ENCODE measurements at places on chromosomes 16 and 17.

- no peak for DNase-seq
These were observed 487.1 kb downstream of the GRIN2A start for GRCh38 chr16:9695152-9695551.

GRCh38 chr17:64982139-64982915 lies 63.0 kb upstream of the LRRC37A3 start:
- DNase-seq, result no peak

DNA sequence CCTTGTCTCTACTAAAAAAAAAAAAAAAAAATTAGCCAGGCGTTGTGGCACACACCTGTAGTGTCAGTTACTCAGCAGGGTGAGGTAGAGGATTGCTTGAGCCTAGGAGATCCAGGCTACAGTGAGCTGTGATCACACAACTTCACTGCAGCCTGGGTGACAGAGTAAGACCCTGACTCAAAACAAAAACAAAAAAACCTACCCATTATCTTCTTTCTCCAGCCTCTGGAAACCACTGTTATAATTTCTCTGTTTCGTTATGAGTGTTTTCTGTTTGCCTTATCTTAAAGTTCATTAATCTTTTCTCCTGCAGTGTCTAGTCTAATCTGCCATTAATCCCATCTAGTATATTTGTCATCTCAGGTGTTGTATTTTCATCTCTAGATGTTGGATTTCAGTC lies 18.6 kb upstream of the CLTC start:
- no peak for DNase-seq

DNA sequence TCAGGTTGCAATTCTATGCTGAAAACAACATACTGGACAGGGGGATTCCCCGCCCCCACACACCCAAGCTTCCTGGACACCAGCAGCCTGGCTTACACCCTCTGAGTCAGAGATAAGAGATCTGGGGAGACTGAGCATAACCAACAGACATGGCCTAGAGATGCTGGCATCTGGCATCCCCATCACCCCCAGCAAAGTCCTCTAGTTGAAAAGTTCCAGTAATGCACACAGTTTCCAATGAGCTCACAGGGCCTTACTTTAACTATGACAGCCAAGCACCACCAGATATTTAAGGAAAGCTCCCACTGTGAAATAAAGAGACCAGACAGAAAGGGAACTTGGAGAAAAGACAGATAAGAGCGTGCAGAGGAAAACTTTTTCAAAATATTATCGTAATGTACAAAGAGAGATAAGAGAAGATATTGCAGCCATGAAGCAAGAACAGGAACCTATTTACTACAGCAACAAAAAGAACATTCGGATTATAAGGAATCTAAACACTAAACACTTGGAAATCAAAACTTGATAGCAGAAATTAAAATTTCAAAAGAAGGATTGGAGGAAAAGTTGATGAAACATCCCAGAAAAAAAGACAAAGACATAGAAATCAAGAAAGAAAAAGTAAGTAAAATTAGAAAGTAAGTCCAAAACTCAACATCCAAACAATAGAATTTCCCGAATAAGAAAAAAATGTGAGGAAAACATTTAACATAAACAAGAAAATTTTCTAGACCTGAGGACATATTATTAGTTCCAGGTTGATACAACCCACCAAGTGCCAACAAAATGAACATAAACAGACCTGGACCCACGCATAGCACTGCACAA lies 17.2 kb upstream of the ALOX15 start:
- DNase-seq, result peak; percentile 11

GRCh38 chr17:250487-251300 lies 69.2 kb upstream of the DOC2B start:
- no peak for DNase-seq

GRCh38 chr17:49486012-49486641 lies 9.0 kb upstream of the NGFR start:
- DNase-seq, result no peak
